ENCODE measurements at places on chromosomes 5 and 9.

- DNase-seq = no peak
Observed at GRCh38 chr5:14737291-14737690, 72.8 kb downstream of the OTULIN start.

GRCh38 chr5:131524431-131524830 is 110.6 kb downstream of the RAPGEF6 start:
- no peak for DNase-seq

GRCh38 chr5:98941131-98941883 is 12.5 kb upstream of the CHD1 start:
- DNase-seq = no peak

DNA sequence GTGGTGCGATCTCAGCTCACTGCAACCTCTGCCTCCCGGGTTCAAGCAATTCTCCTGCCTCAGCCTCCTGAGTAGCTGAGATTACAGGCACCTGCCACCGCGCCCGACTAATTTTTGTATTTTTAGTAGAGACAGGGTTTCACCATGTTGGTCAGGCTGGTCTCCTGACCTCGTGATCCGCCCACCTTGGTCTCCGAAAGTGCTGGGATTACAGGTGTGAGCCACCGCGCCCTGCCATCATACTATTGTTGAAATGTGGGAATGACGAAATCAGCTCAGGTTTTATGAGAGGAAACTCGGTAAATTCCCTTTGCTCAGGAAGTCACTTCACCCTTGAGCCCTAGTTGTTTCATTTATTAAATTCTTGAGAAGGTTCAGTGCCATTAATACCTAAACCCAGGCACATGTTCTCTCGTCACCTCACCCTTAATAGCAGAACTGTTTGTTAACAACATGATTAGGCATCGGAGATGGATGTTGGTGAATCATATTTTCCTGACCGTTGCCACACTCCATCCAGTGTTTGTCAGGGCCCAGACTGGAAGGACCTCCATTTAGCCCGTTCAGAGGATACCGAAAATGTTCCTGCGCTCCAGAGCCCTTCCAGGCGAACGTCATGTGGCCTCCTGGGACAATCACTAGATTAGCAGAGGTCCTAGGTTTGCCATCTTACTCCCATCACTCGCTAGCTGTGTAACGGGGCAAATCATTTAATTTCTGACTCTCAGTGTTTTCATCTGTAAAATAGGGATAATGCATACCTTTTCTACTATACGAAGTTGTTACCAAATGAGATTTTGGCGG is 20.0 kb upstream of the CREBRF start:
- DNase-seq = no peak

GRCh38 chr9:136002881-136003280 is 41.7 kb upstream of the UBAC1 start:
- DNase-seq = no peak

DNA sequence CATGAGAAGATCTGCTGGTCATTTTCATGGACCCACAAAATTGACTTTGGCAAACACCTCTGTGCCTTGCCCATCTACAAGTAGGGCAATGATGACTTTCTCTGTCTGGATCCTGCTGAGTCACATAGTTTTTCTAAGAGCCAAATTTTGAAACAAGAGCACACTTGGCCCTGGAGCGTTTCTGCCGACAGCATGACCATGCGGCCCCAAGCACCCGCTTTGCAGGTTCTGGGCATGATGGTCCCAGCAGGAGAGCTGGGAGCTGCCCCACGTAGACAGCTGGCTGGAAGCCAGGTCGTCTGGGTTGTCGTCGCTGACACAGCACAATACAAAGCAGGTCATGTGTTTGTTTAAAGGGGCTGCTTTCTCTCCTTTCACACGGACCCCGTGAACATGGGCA is 159.8 kb downstream of the SYK start:
- DNase-seq = peak; percentile 25

- DNase-seq = no peak
Observed at GRCh38 chr9:84694248-84694647, 24.7 kb downstream of the NTRK2 start.

DNA sequence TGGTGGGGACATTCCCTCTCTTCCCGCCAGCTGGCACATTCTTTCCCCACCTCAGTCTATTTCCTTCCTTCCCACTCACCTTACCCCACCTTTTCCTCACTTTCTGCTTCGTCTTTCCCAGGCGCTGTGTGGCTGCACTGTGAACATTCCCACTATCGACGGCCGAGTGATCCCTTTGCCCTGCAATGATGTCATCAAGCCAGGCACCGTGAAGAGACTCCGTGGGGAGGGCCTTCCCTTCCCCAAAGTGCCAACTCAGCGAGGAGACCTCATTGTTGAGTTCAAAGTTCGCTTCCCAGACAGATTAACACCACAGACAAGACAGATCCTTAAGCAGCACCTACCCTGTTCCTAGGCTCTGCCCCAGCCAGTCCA is 7.3 kb downstream of the DNAJB5 start:
- DNase-seq = no peak

DNA sequence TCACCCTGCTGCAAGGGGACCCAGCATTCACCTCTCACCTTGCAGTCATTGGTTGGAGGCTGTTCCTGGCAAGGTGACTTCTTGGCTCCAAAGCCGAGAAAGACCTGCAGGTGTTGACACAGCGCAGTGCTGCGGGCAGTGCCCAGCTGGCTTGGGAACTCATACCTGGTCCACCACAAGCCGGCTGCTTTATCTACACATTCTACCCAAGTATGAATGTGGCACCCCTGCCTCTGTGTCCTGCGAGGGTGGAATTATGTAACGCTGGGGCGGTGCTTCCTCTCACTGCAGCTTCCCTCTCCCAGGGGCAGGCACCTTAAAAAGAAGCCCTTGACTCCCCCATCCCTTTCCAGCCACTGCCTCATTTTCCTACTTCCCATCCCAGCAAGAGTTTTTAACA is 2.5 kb upstream of the ZMYND19 start:
- no peak for DNase-seq

DNA sequence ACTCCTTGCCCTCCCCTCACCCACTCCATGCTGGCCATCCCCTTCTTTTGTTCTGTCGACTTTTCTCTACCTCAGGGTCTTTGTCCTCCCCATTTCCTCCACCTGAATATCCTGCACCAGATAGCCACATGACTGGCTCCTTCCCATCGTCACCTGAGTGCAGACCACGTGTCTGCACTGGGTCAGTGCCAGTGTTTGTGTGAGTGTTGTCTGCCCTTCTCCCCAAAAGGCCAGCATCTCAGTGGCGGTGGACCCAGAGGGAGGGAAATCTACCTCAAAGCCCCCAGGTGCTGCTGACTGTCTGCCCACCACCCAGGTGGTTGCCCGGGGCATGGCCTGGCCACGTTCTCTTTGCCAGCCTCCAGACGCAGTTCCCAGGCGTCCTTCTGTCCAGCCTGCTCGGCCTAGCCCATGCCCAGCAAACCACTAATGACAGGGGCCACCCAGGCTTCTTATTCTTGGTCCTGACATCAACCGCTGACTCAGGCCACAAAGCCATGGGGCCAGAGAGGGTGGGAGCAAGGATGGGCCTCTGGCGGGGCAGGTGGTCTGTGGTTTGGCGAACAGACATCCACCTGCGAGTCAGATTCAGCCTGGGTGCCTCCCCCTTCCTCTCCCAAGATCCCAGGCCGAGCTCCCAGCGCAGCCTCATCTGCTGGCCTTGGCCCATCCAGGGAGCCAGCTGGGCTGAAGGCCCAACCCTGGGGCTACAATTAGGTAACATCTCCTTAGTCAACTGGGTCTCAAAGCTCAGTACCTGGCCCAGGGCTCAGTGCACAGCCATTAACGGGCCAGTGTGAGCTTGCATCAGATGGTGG is 5.5 kb upstream of the NINJ1 start:
- DNase-seq = no peak

- DNase-seq = no peak
Observed at GRCh38 chr5:54311176-54311677, 854 bp upstream of the ARL15 start.

GRCh38 chr5:31702712-31703111 is 63.8 kb downstream of the PDZD2 start:
- DNase-seq = no peak

- DNase-seq = no peak
Observed at GRCh38 chr9:72650206-72650605, 128.8 kb downstream of the TMC1 start.

DNA sequence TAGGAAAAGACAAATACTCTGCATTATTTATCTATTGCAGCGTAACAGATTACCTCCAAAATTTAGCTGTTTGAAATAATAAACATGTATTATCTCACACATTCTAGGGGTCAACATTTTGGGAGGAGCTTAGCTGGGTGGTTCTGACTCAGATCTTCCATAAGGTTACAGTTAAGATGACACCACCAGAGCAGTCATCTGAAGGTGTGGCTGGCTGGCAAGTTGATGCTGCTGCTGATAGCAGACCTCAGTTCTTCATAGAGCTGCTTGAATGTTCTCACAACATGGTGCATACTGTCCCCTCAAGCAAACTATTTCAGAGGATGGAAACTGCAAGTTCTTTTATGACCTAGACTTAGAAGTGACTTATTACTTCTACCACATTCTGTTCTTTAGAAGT is 146.3 kb upstream of the FSTL4 start:
- DNase-seq = no peak

- DNase-seq = no peak
Observed at GRCh38 chr5:109511980-109512734, 102.4 kb upstream of the PJA2 start.

GRCh38 chr5:132437604-132438266 is 52.8 kb downstream of the IRF1 start:
- DNase-seq = no peak

- no peak for DNase-seq
Observed at GRCh38 chr9:114288193-114289091, 34.5 kb upstream of the ORM1 start.

DNA sequence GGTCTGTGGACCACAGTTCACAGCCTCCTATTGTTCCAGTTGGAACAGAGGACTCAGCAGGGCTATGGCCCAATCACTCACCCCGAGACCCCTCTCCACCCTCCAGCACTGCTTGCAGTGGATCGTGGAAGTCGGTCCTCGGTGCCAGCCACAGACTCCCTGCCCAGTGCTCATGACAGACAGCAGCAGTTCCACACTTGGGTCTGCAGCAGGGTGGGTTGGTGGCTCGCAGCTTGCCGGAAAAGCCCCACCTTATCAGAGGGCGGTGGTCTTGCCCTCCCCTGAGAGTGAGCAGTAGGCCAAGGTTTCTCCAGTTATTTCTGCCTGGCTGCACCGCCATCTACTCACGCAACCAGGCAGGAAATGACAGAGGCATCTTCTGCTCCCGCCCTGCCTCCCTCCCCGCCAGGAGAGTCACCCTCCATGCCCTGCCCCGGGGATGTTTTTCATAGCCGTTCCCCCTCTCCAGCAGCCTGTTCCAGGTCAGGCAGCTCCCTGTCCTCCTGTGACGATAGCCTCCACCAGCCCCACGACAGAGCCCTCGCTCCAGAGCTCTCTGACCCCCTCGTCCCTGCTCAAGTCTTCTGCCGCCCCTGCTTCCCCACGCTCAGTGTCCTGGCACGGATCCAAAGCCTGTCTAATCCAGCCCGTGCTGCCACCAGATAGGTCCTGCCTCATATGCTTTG is 34.5 kb downstream of the UNC5A start:
- peak; percentile 53 for DNase-seq

DNA sequence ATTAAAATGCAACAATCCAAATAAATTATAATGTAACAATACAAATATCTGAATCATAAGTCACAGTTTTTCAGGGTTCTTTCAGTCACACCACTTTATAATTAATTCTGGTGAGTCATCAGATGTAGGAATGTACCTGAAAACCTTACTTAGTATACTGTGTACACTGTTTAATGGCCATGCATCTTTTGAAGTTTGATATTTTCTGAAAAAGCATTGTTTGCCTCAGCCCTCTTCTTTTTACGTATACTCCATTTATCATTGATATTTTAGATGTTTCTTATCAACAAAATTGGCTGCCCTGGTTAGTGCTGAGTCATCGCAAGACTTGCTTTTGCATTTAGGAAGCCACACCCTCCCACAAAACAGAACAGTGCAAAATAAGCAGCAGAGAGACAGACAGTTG is 218.6 kb downstream of the PJA2 start:
- peak; percentile 1 for DNase-seq

DNA sequence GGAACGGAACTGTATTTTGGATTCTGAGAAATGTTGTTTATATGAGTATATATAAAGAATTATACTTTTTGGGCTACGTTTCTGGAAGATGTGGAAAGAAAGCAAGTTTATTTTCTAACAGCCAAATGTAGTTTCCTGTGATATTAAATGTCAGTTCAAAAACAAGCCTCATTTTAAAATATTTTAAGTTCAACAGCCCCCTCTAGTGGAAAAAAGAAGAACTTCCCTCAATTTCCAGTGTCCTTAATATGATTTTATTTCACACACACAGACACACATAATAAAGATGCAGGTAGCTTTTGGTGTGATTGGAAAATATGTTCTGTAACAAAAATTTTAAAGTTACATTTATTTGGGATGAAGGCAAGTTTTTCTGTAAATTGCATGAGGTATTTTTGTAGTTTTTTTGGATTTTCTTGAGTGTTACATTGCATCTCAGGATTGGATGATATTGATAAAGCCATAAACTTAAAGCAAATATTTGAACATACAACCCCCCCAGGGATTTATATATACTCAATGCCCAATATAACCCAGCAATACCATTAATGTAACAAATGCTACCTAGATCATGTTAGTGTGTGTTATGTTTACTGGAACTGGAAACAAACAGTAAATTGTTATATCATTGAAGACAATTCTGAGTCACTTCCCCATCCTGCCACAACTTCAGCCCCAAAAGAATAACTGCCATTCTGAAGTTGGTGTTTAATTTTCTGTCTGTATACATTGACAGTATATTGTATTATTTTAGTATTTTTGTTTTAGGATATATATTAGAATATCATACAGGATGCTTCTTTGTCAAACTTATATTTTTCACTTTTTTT is 54.0 kb downstream of the CCDC171 start:
- DNase-seq = no peak

DNA sequence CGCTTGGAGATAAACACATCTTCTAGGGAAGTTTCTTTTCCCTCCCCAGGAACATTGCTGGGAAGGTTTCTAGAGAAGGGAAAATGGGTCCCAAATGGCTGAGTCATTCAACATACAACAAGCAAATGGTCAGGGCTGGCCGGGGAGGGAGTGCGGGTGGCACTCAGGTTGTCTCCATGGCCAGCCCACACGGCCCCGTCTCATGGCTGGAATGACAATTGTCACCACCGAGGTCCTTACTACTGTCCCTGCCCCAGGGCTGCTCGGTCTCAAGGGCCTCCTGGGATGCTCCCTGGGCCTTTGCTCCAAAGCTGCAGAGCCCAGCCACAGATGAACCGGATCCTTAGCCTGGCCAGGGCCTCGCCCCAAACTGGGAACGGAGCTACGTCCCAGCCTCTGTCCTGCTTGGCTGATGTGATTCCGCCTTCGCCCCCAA is 121.9 kb downstream of the FGF18 start:
- no peak for DNase-seq

GRCh38 chr5:150640311-150641005 is at the start of gene SYNPO:
TSS of gene SYNPO (plus strand) at chr5:150640660. CDS start at chr5:150648276, 7,616 bp downstream.
- no peak for DNase-seq

- no peak for DNase-seq
Observed at GRCh38 chr5:138460032-138460693, 5.1 kb upstream of the EGR1 start.

- DNase-seq = no peak
Observed at GRCh38 chr9:129483415-129484351, 137.2 kb downstream of the C9orf50 start.

- no peak for DNase-seq
Observed at GRCh38 chr9:99895510-99895909, 10.9 kb upstream of the STX17 start.

GRCh38 chr5:113022661-113023060 is 46.1 kb downstream of the DCP2 start:
- DNase-seq = no peak

GRCh38 chr5:151156507-151157420 is 815 bp downstream of the ANXA6 start:
- no peak for DNase-seq

GRCh38 chr5:68653471-68653870 is 437.9 kb downstream of the PIK3R1 start:
- no peak for DNase-seq
